Epithelial cell of esophagus (primary cell): ENCODE measurements at places on chromosomes 11 and 22.

- no peak for DNase-seq
Observed at GRCh38 chr11:47483457-47483856, 34.5 kb upstream of the RAPSN start.

DNA sequence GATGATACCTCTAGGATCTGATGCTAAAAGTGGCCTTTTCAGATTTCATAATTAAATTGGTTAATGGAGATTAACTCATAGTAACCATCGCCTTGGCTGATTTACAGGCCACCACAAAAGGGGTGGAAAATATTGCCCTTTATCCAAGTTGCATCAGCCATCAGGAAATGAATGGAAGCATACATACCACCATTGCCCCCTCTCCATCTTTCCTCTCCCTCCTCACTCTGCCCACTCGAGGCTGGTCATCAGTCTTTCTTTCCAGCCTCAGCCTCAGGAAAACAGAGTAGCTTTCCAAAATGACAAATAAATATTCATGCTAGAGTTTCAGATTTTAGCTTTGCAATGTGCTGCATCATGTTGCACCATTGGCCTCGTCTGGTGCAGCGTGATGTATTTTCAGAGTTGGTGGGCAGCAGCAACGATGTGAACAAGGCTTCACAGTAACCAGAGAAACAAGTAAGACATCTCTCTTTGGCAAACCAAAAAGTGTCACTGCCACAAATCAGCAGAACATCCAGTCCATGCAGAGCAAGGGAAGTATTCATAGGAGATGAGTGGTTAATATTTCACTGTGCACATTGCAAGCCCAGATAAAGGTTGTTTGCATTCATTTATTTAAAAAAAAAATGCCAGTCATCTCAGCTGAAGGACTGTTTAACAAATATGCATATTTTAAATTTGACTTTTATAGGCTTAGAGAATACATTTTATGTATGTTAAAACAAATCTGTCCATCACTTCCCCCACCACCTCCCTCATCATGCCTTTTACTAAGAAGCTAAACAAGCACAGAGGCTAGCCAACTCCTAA is 136.7 kb upstream of the FAT3 start:
- DNase-seq = no peak

GRCh38 chr22:37065961-37066360 is 14.4 kb downstream of the KCTD17 start:
- DNase-seq = no peak

- no peak for DNase-seq
Observed at GRCh38 chr11:6627762-6628241, 8.6 kb upstream of the TPP1 start.

- no peak for DNase-seq
Observed at GRCh38 chr11:88377144-88377543, 39.6 kb upstream of the CTSC start.

GRCh38 chr11:120643284-120643683 is 131.7 kb downstream of the GRIK4 start:
- peak; percentile 7 for DNase-seq

DNA sequence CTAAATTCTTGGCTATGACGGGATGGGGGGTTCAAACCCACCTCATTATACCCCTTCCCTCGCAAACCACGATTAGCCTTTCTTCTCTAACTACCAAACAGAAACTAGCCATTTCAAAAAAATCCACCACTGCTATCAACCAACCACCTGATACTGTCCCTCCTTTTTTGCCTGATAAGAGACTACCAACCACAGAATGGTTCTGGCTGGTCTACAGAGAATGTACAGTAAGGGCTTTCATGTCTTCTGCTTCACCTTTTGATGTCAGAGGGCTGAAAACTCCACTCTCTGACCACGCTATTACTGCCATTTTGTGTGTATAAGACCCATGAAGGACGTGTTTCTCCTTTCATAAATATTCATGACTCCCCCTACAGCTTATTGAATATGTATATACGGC is 19.1 kb downstream of the RIC3 start:
- no peak for DNase-seq

- DNase-seq = no peak
Observed at GRCh38 chr22:33477120-33478111, 419.2 kb upstream of the SYN3 start.

GRCh38 chr11:62556875-62557631 is 10.4 kb upstream of the AHNAK start:
- no peak for DNase-seq

DNA sequence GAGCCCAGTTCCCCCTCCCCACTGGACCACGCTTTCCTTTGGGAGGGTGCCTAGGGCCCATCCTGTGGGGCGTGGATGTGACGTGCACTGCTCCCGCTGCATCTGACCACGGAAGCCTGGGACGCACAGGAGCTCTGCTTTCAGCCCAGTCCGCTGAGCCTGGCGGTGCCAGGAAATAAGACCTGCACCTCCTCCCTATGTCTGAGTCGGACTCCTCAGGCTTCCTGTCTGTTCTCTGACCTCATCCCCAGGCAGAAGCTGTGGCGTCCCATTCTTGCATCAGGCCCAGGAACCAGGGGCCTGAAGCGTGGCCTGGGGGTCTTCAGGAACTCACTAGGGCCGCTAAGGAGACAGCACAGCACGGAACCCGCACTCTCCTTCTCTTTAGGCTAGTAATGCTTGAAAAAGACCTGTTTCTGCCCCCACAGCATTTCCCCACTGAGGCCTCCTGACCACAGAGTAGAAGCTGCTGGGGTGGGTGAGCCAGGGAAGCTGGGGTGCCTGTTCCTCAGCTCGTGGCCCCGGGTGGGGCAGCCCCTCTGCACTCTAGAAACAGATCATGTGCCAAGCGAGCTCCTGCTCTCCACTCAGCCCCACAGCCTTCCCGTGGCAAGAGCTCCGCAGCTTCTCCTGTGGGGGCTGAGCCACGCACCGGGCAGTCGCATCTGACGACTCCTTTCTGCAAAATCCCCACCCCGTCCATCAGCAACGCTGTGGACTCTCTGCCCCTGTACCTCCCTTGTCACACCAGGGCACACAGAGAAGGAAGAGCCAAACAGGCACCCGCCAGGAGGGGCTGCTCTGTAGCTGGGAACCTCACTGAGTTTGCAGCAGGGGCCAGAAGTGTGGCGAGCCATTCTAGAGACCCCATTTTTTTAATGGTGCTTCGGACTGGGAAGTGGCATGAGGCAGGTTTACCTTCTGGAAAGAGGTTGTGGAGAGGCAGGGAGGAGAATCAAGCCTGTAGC is 22.6 kb downstream of the MOV10L1 start:
- peak; percentile 44 for DNase-seq

DNA sequence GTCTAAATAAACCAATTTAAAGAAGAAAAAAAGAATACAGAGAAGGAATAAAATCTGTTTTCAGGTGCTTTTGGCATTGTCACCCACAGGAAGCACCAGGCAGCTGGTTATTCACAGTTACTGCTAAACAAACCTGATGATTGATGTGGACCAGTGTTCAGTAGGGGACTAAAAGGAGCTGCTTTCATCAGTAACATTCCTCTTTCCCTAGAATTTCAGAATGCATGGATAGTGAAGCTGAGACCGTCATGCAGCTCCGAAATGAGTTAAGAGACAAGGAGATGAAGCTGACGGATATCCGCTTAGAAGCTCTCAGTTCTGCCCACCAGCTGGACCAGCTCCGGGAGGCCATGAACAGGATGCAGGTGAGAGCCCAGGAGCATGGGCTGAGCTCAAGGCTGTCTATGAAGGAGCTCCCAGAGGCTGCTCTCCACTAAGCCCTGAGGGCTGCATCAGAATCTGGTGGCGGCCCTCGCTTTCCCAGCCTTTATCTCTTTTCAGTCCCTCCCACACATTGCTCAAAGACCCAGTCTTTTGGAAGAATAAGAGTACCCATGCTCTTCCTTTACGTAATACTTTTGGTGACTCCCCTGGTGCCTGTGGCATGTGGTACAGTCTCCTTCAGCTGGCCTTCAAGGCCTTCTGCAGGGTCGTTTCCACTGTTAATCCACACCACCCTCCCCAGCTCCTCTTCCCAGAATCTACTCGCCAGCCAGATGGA is 69.5 kb downstream of the DBX1 start:
- no peak for DNase-seq

- peak; percentile 71 for DNase-seq
Observed at GRCh38 chr11:86800076-86800959, at the start of gene PRSS23. Gene PRSS23 (plus strand): TSS chr11:86800542. CDS start chr11:86807644, 7,102 bp downstream.

DNA sequence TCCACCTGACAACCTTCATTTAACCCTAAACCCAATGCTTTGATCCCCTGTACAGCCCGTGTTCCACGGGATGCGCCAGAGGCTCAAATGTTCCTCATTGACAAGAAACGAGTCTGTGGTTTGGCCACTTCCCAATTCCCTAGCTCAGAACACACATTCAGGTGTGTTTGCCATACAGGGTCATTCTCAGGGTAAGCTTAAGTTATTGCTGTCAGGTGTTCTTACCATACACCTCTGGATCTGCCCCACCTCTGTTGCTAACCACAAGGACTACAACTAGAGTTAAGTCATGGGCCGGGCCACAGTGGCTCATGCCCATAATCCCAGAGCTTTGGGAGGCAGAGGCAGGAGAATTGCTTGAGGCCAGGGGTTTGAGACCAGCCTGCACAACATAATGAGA is 45.6 kb upstream of the POLD3 start:
- peak; percentile 95 for DNase-seq

DNA sequence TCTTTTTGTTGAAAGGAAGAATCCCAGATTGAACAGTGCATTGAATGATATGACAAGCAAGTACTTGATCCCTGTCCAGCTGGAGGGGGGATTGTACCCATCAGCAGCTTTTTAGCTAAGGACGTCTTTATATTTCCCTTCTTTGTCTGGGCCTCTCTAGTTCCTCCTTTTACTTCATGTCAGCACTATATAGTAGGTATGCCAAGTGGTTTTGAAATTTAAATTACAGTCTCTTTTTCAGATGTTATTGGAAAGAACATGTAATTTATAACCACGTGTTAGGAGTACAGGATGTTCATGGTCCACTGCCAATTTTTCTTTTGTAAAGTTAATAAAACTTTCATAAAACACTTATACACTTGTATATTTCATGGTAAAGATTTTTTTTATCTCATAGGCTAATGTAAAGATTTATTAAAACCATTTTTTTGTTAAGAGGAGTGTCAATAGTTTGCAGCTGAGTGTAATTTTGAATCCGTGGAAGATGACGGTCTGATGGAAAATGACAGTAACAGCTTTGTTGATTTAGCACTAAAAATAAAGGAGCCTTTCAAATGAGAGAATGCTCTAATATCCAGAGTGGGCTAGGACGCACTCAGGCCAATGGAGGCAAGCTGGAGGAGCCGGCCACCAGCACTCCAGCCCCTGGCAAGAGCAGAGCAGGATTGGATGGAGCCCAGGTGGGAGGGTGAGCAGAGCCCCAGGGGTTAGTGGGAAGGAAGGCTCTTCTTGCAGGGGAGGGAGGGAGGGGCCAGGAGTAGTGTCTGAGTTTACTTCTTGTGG is 488.3 kb downstream of the INSC start:
- DNase-seq = no peak

- no peak for DNase-seq
Observed at GRCh38 chr11:1823376-1824220, 11.2 kb upstream of the SYT8 start.

DNA sequence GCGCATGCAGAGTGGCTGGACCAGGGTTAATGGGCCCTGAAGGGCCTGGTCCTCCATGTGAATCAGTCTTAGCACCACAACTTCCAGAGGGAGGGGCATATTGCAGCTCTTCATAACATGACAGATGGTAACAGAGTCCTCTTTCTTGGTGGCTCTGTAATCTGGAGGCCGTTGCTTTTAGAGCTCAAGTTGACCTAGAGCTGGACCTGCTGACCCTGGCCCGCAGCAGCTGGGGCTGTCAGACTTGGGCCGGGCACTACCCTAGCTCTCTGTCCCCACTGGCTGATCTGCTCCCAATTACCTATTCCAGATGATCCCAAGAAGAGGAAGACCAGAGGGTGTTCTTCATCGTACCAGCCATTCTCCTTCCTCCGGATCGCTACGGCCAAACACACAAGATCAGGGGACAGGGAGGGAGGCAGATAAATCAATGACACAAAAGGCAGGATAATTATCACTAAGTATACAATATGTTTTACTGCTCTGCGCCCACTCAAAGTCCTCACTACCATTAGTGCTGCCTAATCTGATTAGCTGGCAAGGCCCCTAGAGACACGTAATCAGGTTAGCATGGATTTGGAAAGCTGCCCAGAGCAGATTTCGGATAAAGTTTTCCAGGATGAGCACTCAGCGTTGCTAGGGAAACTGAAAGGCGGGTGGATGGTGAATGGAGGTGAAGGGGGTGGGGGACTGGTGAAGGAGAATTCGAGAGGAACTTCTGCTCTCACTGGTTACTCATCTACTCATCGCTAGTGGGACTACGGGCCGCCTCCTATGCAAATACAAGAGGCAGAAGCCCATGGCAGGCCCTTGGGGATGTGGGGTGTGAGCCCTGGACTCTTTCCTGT is 64.5 kb upstream of the PHOX2A start:
- DNase-seq = peak; percentile 80

GRCh38 chr11:130603335-130603906 is 155.0 kb downstream of the ADAMTS15 start:
- DNase-seq = no peak

- no peak for DNase-seq
Observed at GRCh38 chr22:38610234-38610633, 40.3 kb upstream of the DMC1 start.

DNA sequence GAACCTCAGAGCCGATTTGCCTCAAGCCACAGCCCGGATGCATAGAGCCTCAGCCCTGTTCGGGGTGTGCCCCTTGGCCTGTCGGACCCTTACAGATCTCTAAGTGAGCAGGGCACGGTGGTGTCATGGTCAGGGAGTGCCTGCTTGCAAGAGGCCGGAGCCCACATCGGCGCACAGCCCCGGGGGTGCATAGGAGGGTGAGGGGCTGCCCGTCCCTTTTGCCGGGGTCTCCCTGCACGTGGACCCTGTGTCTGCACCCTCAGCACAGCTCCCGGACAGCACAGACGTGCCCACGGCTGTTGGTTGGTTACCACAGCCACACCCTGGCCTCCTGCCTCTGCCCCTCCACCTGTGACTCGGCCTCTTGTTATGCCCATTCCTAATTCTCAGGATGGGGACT is 6.5 kb downstream of the RAB36 start:
- DNase-seq = no peak

- peak; percentile 23 for DNase-seq
Observed at GRCh38 chr22:39471381-39472141, 14.7 kb downstream of the MGAT3 start.
